ENCODE measurements at places on chromosomes 11 and 22.
A peak's percentile ranks its signal among the peaks of the same experiment; 100 is the strongest.

- DNase-seq: no peak
These were observed 150.2 kb upstream of the POU2AF2 start for GRCh38 chr11:111095327-111095726.

DNA sequence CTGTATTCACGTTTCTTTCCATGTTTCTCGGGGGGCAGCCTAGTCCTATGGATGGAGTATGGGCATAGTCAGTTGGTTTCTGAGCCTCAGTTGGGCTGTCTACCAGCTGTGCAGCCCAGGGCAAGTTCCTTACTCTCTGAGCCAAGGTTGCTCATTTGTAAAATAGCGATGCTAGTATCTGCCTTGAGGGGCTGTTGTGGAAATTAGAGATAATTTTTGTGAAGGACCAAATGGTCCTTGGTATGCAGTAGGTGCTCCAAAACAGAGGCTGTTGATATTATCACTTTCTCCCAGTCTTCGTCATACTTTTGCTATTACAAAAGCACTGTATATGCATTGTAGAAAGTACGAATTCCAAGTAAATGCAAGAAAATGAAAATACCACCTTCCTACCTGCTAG, 82.7 kb upstream of the MYOD1 start:
- DNase-seq: no peak

DNA sequence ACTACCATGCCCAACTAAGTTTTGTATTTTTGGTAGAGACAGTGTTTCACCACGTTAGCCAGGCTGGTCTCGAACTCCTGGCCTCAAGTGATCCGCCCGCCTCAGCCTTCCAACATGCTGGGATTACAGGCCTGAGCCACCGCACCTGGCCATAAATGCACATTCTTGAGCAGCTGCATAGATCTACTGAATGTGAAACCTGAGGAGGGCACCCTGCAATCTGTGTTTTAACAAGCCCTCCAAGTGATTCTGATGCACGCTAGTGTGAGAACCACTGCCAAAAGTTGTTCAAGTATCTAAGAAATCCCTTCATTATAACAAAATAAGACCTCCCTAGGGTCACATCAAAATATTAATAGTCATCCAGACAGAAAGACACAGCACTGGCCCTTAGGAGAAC, 89.3 kb downstream of the RDX start:
- no peak for DNase-seq

DNA sequence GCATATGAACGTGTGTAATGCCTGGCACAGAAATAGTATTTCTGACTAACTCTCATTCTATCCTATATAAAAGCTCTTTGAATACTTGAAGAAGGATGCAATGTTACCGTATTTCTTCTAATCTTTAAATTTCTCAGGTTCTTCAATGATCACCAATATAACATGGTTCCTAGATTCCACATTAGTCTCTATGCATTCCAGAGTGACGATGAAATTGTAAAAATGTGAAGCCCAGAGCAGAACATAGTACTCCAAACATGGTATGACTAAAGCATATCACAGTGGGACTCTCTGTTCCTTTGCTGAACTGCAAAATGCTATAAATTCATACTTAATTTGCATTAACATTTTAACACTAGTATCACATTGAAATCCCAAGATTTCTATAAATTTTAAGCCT, 877.6 kb upstream of the CHORDC1 start:
- DNase-seq: no peak

DNA sequence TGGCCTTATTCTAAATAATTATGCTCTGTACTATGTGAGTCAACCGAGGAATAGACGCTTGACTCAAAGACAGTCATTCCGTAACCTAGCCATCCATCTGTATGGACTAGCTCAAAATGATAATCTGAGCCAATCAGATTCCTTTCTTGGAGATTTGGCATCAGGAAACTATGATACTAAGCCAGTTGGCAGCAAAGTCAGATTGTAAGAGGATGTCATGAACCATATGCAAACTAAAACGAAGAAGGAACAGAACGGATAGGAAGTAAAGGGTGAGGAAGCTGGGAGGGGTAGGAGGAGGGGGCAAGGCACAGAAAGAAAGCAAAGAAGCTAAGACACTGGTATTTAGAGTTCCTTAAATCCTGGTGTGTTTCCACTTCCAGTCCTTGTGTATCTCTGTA, 10.7 kb upstream of the SESN3 start:
- DNase-seq: no peak

- no peak for DNase-seq
These were observed 6.5 kb downstream of the EXPH5 start for GRCh38 chr11:108587109-108587508.

- DNase-seq: no peak
These were observed 19.0 kb downstream of the CHST1 start for GRCh38 chr11:45646275-45646927.

- no peak for DNase-seq
These were observed 190.5 kb downstream of the C11orf87 start for GRCh38 chr11:109612496-109612895.

DNA sequence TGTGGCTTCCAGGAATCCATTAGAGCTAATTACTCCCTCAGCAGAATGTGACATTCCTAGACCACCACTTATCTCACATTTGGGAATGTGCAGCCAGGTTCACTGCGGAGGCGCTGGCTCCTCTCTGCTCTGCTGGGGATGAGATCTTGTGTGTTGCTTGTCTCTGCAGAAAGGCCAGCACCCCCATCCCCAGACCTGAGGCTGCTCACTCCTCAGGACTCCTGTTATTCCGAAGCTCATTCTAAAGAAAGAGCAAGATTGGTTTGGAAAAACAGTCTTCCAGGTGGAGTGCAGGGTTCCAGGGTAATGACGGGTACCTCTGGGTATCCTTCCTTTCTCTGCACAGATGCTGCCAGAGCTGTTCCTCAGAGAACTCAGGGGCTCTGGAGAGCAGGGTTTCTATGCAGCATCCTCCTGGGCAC, 20.8 kb downstream of the RSPH14 start:
- DNase-seq: no peak

- DNase-seq: no peak
These were observed 50.9 kb downstream of the ARFGAP3 start for GRCh38 chr22:42805998-42806830.

DNA sequence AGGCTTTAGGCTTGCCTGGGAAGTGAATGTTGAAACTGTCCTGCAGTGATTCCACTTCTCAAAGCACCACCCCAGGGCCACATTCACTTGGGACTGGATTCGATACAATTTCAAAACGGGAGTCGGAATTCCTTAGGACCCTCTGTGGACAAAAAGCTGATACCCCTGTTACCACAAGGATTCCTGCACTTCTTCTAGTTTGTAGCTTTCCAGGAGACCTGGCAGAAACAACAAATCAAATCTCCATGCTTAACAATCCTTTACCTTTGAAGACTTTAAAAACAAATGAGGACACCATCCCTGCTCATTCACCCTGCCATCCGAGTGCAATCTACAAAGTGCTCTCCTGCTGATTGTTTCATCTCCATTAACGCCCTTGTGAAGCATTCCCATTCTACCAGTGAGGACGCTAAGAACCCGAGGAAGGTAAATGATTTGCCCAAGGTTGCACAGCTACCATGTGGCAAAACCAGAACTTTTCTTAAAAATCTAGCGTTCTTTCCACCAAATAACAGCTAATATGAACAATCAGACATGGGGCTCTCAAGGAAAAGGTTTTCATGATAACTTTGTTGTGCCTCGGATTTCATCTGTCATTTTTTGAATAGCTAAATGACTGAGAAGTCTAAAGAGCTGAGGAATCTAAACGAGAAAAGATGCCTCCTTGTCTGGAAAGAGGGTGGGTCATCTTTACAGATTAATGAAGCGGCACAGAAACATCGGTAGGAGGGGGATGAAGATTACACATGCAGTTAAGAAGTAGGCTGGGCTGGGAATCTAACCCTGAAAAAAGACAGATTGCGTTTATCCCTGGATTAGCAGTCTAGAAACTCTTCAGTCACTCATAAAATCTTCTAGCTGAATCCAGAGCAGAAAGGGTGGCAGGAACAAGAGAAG, 720 bp upstream of the MPZL2 start:
- DNase-seq: no peak

- DNase-seq: no peak
These were observed 1.4 kb downstream of the ARVCF start for GRCh38 chr22:20015187-20015625.

DNA sequence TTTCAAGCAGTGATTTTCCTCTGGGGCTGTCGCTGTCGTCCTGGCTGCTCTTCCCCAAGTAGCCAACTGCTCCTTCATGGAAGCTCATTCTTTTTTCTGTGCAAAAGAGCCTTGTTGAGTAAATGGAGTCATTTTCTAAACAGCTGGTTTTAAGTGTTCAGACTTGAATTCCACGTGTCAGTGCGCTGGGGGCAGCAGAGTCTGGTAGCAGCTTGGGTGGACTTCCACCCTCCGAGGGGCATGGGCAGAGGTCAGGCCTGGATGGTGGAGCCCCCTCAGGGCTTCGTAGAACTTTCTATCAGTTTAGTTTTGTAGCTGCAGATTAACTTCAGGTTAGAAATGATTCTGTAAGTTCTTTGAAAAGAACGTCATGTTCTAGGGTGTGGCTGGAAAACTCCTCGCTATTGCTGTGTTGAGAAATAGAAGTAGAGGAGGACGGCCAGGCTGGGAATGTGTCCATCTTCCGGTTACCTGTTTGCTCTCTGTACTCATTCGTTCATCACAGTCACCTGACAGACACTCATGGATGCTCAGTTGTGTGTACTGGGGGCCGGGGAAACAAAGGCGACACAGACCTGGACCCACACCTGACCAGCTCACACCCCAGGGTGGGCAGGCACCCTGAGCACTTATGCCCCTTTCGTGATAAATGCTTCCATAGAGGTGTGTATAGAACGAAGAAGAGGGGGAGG, 270.7 kb downstream of the TBC1D22A start:
- DNase-seq: no peak

GRCh38 chr11:122517403-122518379, 137.8 kb upstream of the UBASH3B start:
- no peak for DNase-seq

- DNase-seq: no peak
These were observed 79.3 kb downstream of the ADAMTS15 start for GRCh38 chr11:130527636-130528297.

DNA sequence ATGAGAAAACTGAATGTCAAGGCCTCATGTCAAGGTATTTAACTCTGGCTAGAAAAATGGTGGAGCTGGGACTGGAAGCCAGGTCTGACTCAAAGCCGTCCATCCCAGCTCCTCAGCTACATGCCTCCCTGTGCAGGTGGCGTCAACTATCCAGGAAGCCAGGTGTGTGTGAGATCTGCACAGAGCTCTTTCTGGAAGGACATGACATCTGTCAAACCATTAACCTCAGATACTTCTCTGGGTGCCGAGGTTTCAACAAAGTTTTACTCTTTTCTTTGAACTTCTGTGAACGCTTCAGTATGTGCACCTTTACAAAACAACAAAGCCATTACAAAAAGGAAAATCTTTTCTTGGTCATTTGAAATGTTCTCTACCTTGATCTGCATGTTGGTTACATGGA, 7.0 kb upstream of the CASTOR1 start:
- no peak for DNase-seq

GRCh38 chr11:65204646-65205601, 23.2 kb downstream of the CAPN1 start:
- peak; percentile 73 for DNase-seq

DNA sequence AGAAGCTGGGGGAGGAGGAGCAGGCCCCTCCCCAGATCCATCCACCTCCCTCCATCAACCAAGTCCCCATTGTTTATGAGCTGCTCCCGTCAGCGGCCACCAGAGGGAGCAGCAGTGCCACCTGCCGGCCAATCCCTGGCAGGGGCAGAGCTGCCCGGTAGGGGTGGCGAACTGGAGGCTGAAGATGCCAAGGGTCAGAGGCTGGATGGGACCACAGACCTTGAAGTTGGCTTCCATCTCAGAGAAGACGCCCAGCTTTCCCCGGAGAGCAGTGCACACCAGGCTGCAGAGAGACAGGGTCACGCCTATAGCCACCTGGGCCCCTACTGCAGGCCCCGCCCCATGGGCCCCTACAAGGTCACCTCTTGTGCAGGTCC, 3.6 kb downstream of the FIBP start:
- peak; percentile 88 for DNase-seq

DNA sequence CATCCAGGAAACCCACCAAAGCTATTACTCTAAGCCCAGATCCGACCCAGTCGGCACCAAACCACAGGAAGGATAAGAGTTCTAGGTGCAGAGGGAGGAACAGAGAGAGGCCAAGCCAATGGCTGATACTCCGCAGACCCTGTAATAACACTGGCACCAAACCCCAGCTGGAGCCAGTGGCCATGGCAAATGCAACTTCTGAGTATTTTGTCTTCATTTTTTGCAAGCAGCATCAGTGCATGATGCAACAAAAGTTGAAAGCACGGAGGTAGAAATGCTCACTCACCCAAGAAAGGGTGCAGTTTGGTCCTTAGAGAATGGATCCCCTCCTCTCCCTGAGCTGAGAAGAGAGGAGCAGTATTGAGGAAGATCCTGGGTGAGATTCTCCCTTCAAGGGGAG, 2.8 kb downstream of the TMEM121B start:
- no peak for DNase-seq

DNA sequence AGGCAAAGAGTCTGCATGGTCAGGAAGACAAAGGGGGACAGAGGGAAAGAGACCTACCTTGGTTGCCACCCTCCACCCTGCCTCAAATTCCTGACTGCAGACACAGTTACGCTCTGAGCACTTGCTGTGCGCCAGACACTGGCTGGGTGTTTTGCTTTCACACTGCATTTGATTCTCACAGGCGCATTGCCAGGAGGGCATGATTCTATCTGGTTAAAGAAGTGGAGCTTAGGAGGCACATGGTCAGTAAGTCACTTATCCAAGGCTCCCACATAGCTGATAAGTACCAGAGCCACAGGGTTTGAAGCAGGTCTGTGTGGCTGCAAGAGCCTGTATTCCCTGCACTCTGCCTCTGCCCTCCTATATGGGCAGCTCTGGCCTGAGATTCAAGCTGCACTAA, 103.9 kb downstream of the TIMP3 start:
- no peak for DNase-seq

DNA sequence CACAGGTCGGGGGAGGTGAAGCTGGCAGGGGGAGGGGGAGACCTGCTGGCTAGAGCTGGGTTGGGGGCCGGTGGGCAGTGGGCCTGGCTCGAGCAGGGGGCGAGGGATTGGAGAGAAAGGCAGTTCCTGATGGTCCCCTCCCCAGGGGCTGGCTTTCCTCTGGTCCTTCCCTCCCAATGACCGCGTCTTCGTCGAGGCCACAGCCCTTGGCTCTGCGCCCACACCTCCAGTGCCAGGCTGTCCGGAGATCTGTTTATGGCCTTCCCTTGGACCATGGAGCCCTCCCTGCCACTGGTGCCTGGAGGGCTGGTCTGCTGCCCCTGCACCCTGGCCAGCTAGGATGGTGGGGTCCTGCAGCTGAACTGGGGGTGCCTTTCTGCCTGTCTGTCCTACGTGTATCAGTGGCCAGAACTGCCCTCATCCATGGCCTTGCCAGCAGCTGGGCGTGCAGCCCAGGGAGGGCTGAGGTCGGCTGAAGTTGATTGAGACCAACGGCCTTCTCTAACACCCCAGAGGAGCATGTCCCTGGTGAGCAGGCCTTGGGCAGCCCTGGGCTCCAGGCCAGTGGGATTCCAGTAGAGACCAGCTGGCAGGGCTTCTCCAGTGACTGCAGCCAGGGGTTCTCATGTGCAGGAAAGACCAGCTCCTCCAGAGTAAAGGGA, 12.3 kb downstream of the TANGO2 start:
- DNase-seq: no peak

Data from activated T-cell treated with anti-CD3 and anti-CD28 coated beads, Interleukin-2, amount 50 U/mL, for 48 hours (primary cell).